ENCODE measurements at places on chromosomes 4 and X.

- no peak for DNase-seq
These were observed 56.0 kb downstream of the RAI2 start for GRCh38 chrX:17805120-17805519.

DNA sequence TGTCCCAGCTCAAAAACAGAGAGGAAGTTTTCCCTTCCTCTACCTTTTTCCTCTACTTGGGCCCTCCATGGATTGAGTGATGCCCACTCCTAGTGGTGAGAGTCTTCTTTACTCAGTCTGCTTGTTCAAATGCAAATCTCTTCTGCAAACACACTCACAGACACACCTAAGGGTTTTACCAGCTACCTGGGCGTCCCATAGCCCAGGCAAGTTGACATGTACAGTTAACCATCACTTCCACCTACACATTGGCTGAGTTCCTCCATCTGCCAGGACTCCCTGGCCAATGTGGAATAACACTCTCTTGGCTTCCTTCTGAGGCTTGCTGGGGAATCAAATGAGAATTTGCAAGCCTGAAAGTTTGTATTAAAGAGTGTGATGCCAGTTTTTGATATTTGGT lies 45.7 kb upstream of the DHRSX start:
- DNase-seq: no peak

DNA sequence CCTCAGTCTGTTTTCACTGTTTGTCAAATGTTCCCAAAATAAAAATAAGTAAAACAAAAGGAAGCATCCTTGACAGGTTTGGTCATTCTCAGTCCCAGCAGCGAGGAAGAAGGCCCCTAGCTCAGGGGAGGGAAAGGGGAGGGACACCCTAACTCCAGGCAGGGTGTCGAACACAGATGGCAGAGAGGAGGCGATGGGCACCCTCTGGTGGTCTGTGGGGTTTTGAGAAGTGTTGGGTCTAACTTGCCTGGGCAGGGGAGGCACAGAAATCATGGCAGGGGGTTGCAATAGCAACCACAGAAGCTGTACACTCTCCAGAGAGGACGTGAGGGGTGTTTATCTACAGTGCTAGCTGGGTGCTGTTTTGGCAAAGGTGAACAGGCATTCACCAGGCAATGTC lies 229.8 kb upstream of the SFRP2 start:
- no peak for DNase-seq

GRCh38 chr4:47914926-47915237 lies 499 bp upstream of the NFXL1 start:
- no peak for DNase-seq

- DNase-seq: no peak
These were observed 43.8 kb upstream of the NKX1-1 start for GRCh38 chr4:1449833-1450741.

GRCh38 chrX:100687128-100687527 lies 43.1 kb downstream of the SRPX2 start:
- no peak for DNase-seq

- DNase-seq: no peak
These were observed 306.1 kb upstream of the TAPT1 start for GRCh38 chr4:16532240-16532970.

- DNase-seq: no peak
These were observed 72.8 kb downstream of the SLC9A7 start for GRCh38 chrX:46686003-46686645.

GRCh38 chrX:307261-308111 lies 11.1 kb downstream of the GTPBP6 start:
- DNase-seq: no peak

DNA sequence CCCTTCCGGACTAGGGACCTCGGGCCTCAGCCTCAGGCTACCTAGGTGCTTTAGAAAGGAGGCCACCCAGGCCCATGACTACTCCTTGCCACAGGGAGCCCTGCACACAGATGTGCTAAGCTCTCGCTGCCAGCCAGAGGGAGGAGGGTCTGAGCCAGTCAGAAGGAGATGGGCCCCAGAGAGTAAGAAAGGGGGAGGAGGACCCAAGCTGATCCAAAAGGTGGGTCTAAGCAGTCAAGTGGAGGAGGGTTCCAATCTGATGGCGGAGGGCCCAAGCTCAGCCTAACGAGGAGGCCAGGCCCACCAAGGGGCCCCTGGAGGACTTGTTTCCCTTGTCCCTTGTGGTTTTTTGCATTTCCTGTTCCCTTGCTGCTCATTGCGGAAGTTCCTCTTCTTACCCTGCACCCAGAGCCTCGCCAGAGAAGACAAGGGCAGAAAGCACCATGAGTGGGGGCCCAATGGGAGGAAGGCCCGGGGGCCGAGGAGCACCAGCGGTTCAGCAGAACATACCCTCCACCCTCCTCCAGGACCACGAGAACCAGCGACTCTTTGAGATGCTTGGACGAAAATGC lies at the start of gene WAS:
WAS (plus strand) TSS at position 389 of the 572 bp plus-strand sequence; CDS start at position 444, 55 bp downstream.
- no peak for DNase-seq

DNA sequence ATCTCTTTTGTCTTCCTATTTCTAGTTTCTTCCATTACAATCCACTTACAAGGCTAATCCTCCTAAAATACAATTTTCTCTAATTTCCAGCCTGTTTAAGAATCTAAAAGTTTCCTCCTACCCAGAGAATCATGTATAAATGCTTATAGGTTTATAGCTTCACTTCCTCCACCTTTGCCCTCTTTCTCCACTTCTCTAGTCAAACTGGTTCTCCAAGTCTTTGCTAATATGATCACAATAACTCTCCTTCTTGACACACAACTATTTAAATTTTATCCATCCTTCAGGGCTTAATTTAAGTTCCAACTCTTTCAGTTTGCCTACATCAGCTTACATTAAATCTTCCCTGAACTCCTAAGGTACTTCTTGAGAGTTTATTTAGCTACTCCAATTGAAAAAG lies 69.2 kb downstream of the RPS6KA6 start:
- DNase-seq: no peak

GRCh38 chr4:151430740-151431457 lies 21.9 kb downstream of the FHIP1A start:
- no peak for DNase-seq

- no peak for DNase-seq
These were observed 5.0 kb upstream of the RPS6KA3 start for GRCh38 chrX:20271730-20272129.

GRCh38 chrX:46587753-46588171 lies 14.2 kb downstream of the CHST7 start:
- no peak for DNase-seq

GRCh38 chr4:120853161-120853935 lies 69.2 kb downstream of the PRDM5 start:
- DNase-seq: no peak

GRCh38 chrX:44913656-44914531 lies 40.9 kb downstream of the KDM6A start:
- no peak for DNase-seq
